ENCODE measurements at places on chromosomes 11 and 22.

- no peak for DNase-seq
Measured at GRCh38 chr11:68457216-68457897, 3.2 kb upstream of the PPP6R3 start.

- no peak for DNase-seq
Measured at GRCh38 chr11:12052676-12053605, 44.5 kb upstream of the DKK3 start.

DNA sequence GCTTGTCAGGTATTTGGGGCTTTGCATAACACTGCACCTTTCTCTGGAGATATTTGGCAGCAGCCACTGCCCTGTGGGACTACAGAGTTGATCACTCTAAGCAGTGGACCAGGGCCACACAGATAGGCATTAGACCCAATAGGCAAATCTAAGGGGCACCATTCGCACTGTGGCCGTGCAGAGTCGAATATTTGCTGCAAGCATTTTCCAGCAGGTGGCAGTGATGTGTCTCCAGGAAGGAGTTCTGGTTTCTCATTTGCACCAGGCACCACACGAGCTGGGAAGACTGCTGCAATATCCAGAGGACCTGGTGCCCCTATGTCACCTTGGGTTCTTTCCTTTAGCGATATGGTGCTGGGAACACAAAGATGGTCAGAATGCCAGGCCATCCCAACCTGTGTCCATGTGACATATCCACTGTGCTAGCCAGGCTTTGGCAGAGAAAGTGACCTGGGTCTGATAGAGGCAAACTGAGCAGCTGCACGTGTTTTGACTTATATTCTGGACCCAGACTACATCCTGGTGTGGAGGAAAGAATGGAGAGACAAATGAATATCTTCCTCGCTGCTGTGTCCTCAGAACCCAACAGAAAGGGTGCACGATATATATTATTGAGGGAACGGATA lies 318.7 kb downstream of the BUD13 start:
- DNase-seq = no peak

GRCh38 chr11:697811-698311 lies 2.2 kb downstream of the TMEM80 start:
- no peak for DNase-seq

DNA sequence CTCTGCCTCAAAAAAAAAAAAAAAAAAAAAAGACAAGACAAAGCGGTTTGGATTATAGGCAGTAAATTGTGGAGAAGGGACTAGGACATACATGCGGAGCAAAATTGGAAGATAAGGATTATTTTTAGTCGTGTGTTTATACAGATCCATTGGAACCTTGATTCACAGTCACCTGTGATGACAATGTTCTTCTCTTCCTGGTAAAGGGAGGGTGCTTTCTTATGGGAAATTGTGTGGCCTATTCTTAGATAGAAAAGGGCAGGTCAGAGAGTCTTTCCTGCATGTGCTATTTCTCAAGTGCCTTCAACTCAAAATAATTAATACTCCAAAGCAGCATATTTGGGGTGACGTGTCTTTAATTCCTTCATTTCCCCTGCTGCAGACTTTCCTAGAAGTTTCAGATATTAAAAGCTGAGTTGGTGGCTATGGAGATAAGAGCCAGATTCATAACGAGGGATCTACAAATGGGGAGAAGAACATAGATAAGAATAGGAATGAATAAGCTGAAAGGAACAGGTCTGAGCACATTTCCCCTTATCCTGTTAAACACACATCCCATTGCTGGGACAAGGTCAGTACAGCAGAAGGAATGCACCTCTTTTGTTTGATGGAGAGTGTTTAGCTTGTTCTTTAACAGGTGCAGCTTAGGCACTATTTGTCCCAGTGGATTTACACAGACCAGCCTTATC lies 22.5 kb downstream of the GSTT2B start:
- no peak for DNase-seq

GRCh38 chr11:32464078-32464477 lies 28.7 kb upstream of the WT1 start:
- no peak for DNase-seq

GRCh38 chr11:115385226-115385625 lies 119.0 kb downstream of the CADM1 start:
- DNase-seq = no peak

- DNase-seq = peak; percentile 62
Measured at GRCh38 chr22:39556970-39557841, 13.3 kb upstream of the CACNA1I start.

All from Right ventricle myocardium inferior (tissue), 1 donor.